ENCODE measurements at places on chromosomes 2 and 18.

DNA sequence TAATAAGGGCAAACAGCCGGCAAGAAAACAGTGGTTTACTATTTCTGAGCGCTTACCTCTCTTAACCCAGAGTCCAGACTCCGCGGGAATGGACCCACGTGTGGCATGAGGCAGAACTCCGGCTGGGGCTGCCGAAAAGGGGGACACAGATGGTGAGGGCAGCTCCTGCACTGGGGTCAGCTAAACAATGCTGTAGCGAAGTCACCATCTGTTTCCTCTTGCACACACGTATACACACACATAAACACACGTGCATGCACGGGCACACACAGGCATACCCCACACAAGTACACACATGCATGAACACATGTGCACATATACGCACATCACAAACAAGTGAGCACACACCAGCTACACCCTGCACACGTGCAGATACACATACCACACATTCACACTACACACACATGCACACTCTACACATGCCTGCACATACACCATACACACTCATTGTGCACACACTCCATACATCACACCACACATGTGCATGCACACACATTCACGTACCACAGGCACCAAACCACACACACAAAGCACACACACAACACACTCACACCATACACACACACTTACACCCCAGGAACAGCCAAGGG, 105.9 kb upstream of the ID2 start:
- no peak for DNase-seq

DNA sequence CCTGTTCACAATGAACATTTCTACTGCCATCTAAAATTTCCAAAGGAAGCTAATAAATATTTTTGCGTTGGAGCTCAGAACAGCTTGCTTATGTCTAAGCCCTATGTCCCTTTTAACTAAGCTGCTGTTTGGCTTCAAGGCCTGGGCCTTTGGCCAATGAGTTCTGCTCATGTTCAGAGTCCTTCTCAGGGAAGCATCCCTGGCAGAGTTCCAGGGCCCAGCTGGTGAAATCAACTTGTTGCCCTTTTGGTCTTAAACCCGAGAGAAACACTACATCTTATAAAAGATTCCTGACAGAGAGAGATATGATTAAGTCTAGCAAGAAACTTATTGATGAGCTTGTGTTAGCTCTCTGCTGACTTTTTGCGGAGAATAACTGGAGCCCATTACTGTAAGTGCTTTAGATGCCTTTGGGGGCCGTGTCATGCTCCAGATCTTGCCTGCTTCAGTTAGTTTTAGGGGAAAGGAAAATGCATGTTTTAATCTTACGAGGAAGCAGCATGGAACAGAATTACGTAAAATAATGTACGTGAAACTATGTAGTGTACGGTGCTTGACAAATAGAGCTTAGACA, 102.5 kb upstream of the NOSTRIN start:
- DNase-seq = no peak

- no peak for DNase-seq
These were observed 119.9 kb downstream of the RBMS1 start for GRCh38 chr2:160373666-160374065.

- DNase-seq = no peak
These were observed 4.5 kb downstream of the B3GNT2 start for GRCh38 chr2:62200291-62200841.

DNA sequence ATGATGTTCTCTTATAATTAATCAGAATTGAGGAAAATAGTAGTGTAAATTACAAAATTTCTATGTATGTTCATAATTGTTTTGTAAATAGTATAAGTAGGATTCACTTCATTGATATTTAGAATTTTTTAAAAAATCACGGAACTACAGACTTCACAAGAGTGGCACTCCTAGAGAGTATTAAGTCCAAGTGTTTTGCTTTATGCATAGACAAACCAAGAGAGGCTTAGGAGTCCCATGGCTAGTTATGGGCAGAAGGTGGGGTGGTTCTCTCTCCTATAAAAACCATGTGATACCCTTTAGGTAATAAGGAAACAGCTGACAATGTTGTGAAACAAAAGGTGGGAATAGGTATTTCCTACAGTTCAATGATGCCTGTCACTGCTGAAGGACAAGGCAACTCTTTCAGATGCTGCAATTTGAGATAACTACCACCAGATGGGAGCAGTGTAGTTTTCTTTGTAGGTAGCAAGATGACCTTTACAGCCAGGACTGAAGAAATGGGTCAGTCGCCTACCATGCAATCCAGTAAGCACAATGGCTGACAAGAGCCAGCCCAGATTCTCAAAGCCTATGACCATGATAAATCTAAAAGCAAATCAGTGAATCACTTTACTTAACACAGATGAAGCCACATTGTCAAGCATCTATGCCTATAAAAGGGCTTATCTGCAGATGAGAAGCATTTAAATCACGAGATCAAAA, 83.9 kb downstream of the AAK1 start:
- DNase-seq = no peak

DNA sequence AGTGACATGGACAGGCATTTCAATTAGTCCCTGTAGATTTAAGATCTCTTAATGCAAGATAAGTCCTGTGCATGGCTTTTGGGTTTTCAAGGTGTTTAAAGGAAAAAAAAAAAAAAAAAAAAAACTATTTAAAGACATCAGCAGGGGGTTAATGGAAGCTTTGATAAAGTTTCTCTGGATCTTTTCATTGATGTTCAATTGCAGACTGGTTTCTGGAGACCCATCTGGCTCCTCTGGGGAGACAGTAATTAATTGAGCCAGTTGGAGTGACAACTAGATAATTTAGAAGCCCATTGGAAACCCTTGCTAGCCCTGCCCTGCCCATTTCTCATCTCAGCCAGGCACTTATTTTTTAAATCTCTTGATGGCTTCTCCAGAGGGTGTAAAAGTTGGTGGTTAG, 98.7 kb downstream of the EPHA4 start:
- no peak for DNase-seq

GRCh38 chr18:11600321-11600720, 9.1 kb upstream of the SLC35G4 start:
- no peak for DNase-seq

DNA sequence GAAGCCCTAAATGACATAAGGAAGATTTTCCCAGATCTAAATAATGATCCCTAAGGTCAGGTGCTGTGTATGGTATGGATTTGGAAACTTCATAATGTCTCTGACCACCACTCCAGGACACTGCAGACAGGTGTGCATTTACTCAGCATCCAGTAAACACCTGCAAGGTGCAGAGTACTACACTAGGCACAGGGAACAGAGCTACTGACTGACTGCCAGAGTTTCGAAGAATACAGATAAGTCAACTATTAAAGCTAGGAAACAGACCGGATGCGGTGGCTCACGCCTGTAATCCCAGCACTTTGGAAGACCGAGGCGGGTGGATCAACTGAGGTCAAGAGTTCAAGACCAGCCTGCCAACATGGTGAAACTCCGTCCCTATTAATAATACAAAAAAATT, 65.0 kb downstream of the ATP8B1 start:
- DNase-seq = no peak

GRCh38 chr18:48131042-48131441, 200.6 kb upstream of the SMAD2 start:
- no peak for DNase-seq

- no peak for DNase-seq
These were observed 21.2 kb downstream of the MRPL33 start for GRCh38 chr2:27792759-27793158.

DNA sequence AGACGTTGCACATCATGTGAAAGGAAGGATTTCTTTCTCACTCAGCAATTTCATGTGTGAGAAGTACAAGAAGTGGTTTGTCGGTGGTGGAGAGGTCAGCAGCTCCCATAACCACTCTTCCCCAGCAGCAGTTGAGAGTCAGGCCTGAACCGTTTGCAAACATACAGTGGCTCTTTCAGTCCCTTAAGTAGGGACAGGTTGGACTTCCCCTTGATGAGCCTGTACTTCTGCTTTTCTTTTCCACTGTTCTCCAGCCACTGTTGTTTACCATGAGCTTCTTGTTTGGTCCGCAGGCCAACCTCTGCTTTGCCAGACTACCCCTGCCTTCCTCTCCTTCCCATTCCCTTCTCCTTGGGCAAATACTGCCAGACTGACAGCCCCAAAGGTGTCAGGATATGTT, 391.3 kb upstream of the CELF4 start:
- DNase-seq = no peak

DNA sequence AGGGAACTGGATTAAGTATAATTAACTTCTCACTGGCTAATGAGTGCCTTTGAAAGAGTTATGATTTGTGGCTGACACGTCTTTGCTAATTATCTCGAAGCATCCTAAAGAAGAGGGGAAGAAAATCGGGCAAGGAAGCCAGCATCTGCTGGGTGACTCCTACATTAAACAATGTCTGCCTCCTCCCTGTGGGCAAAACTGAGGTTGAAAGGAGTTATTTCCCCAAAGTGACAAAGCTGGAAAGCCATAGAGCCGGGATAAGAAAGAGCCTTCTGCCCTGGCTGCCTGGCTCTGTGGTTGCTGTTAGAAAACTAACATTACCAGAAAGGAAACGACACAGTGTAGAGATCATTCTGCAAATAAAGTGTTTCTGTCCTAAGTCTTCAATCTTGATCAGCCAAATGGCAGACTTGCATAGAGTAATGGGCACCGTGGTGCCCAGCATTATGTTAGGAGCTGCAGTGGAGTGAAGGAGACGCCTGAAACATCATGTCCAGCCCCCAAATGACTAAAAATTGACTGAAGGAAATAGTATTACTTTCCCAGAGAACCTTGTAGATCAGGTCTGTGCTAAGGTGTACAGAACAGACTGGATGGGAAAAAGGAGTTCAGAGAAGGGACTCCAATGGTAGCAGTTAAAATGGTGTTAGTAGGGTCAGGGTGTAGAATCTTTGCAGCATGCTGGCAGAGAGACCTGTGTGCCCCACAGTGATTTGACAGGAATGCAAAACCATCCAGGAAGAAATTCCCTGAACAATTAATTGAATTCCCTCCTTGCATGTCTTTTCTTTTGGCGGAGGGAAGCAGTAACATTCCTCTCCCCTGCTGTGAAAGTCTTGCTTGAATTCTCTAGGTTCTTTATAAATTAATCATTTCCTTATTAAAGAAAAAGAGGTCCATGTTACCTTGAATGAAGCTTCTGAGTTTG, 44.4 kb downstream of the ALPK2 start:
- no peak for DNase-seq

DNA sequence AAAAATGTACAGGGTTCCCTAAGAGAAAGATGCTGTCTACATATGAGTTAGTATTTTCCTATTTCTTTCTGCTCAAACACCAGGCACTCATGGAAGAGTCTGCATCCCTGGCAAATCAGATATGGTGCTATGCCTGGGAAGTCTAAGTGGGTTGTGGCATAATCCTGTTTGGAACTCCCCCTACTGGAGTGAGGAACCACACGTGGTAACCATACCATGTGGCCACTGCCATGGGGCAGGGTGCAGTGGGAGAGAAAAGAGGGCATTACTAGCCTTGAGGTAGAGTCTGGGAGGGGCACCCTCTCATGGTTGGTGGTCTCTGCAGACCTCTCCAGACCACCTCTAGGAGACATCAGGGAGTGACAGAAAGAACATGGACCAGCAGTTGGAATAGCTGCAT, 257.9 kb upstream of the ATP5MC3 start:
- DNase-seq = no peak

- no peak for DNase-seq
These were observed 46.2 kb downstream of the INHBB start for GRCh38 chr2:120391911-120392665.

DNA sequence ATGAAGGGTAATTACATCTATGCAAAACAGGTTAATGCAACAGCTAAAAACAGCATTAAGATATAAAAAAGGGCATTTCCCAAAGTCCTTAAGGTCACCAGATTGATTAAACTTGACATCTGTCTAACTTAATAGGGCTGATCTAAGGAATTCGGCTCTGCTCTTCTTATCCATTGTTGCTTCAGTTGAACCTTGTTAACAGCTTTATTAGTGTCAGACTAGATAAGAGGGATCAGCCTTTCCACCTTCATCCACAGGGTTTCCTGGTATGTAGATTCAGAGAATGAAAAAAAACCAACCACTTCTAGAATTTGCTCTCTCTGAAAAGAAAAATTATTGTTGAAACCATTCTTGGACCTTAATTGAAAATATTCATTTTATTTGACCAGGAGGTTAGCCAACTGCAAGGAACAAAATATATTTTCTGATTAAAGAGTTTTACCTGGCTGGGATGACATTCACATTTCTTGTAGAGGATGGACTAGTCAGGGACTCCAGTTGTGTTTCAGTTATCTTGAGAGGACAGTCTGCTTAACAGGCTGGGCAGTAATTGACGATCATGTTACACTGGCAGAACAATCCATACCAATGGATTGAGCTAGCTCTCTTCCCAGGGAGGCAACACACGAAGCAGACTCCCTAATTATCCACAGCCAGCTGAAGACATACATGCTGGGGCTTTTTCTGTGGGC, 357.4 kb upstream of the ACVR2A start:
- DNase-seq = no peak

DNA sequence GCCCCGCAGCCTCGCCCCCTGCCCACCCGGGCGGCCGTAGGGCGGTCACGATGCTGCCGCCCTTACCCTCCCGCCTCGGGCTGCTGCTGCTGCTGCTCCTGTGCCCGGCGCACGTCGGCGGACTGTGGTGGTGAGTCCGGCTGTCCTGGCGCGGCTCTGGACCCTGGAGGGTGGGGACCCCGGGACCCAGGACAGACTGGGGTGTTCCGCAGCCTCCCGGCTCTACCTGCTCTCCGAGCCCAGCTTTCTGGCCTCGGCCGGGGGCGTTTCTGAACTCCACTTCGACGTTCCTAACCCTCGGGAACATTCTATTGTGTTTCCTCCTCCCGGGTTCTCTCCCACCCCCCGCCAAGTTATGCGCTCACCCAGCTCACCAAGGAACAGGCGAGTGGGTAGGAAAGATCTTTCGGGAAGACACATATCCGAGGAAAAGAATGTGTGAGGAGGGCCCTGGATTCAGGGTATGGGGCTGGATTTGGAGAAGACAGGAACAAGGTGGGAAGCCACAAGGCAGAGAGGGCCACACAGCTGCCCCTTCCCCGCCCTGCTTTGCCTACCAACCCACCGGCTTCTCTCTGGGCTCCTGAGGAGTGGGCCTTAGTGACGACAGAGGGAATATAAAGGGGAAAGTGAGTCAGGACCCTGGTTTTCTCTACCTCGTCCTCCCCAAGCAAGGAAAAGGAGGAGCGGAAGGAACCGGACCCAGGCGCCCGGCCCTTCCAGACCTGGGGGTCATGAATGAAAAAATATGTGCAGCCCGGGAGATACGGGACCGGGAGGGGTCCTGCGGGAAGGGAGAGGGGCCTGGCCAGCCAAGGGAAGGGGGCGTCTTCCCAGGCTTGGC, 605 bp downstream of the WNT6 start:
- DNase-seq = no peak

- no peak for DNase-seq
These were observed 64.1 kb upstream of the RAB6C start for GRCh38 chr2:129915303-129915840.

Measured in stimulated activated naive B cell treated with anti-CD40 and anti-IgM and Interleukin-4, amounts not matched to agents 10 μg/mL and 1 μg/mL and 100 μg/mL, for 72 hours (primary cell).